ENCODE measurements at places on chromosomes 6 and 20.

DNA sequence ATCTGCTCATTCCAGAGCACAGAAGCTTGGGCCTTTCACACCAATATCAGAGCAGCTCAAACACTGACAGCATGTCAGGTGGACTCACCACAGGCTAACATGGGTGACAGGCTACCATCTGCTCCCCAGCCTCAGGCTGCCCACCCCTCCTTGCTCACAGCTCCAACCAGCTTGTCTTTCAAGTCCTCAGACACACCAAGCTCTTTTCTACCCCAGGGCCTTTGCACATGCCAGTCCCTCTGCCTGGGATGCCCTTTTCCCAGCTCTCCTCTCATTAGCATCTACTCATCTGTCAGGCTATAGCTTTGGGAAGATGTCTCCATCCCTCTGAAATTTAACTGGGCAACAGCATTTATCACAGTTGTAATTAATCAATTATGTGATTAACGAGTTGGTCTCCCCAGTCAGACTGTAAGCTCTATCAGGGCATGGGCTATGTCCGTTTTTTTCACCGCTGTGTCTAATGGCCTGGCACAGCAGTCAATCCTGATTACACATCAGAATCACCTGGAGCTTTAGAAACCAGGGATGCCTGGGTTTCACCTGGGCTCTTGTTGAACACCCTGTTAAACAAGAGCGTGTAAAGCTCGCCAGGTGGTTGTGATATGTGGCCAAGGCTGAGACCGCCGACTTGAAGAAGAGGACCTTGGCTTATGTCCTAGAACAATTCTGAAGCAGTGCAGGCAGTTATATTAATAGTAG is 88.9 kb upstream of the MRPS10 start:
- DNase-seq, result no peak

DNA sequence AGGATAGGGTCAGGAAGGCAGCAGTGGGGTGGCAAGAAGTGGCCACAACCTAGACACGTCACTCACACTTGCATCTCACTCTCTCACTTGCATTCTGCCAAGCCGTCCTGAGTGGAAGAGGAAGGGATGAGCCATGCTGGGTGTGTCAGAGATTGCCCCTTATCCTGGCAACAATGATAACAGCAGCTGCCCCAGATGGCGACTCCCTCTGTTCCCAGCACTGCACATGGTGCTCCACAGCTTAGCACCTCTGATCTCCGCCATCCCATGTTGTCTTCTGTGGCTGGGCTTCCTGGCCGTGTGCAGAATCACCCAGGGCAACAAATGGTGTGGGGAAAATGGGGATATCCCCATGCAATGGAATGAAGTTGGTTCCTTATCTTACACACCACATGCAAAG is 11.1 kb downstream of the KCNB1 start:
- no peak for DNase-seq

GRCh38 chr20:1075616-1076015 is 42.8 kb upstream of the PSMF1 start:
- DNase-seq, result no peak

- no peak for DNase-seq
These were observed 17.8 kb downstream of the BNIP5 start for GRCh38 chr6:36318690-36319435.

- no peak for DNase-seq
These were observed 15.0 kb downstream of the GABBR1 start for GRCh38 chr6:29617782-29618554.

DNA sequence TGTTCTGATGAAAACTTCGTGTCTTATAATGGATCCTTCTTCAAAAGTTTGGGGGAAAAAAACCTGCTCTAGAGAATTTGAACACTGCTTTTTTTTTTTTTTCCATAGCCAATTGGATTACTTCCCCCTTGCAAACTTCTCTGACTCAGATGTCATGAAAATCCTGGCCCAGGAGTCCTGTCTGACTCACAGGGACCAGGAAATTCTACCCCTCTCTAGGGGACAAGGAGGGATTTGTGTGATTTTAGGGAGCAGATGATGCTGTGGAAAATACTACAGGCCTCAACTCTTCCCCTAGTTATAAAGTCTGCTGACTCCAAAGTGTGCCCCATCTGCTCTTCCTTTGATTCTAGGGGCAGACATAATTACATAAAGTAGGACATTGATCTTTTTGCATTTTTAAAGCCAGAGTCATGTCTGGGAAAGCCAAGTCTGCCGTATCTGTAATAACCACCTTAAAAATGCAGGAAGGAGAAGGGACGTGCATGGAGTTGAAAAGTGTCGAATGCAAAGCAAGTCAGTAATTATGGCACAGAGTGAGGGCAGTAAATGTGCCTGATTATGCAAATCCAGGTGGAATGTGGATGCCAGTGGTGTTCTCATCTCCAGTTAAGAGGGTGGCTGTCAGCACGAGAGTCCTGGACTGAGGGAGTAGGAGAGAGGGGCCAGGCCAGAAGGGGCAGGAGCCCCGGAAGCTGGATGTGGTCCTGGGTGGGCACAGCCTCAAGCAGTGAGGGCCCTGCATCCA is 144.3 kb upstream of the SULF2 start:
- DNase-seq, result no peak

- DNase-seq, result no peak
These were observed 17.1 kb upstream of the HELZ2 start for GRCh38 chr20:63591147-63591533.

DNA sequence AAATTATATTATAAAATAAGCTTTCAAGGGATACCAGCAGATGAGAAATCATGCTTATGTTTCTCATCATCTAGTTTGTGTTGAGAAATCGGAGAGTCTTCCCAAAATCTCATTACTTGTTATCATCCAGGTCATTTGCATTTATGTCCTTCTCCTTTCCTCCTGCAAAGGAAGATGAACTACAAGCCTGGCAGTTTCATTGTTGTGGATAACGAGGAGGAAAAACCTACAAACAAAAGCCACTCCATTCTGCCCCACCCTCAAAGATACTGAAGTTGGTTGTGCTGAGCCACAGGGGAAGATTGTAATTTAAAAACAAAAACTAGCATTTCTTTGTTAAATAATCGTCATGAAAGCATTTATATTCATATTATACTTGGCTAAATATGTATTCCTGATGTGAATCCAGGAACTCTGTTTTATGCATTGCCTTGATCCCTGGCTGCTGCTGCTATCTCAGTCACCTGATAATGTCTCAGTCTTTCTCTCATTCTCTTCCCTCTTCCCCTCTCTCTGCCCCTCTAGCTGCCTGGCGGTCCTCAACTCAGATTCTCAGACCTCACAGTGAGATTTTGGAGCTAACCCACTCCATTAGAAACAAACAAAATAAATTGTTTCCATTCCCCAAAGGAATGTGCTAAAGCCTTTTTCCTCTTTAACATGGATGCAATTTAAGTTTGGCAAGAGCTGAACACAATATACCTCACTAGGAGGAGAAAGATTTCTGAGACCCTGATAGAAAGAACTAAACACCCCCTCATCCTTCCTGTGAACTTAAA is 185.3 kb downstream of the ADAT2 start:
- no peak for DNase-seq

- DNase-seq, result no peak
These were observed 16.7 kb upstream of the CDK5RAP1 start for GRCh38 chr20:33418033-33418432.

GRCh38 chr6:4743926-4744325 is 32.3 kb upstream of the CDYL start:
- DNase-seq, result no peak

DNA sequence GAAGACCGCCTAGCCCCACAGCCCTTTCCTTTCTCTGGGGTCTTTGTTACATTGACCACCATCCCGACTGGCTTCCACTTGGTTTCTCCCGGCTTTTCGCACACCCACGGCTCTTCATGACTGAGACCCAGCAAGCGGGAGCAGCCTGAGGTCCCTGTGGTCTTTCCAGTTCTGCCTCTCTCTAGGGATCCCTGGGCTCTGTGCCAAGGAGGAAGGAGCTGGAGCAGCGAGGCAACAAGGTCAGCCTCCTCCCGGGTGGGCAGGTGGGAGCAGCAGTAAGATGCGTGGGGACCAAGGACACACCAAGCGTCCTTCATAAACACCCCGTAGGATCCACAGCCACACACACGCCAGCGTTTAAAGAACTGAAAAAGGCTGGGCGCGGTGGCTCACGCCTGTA is 29.6 kb upstream of the MRGBP start:
- no peak for DNase-seq

- DNase-seq, result no peak
These were observed 37.6 kb upstream of the MPC1 start for GRCh38 chr6:166420351-166420750.

DNA sequence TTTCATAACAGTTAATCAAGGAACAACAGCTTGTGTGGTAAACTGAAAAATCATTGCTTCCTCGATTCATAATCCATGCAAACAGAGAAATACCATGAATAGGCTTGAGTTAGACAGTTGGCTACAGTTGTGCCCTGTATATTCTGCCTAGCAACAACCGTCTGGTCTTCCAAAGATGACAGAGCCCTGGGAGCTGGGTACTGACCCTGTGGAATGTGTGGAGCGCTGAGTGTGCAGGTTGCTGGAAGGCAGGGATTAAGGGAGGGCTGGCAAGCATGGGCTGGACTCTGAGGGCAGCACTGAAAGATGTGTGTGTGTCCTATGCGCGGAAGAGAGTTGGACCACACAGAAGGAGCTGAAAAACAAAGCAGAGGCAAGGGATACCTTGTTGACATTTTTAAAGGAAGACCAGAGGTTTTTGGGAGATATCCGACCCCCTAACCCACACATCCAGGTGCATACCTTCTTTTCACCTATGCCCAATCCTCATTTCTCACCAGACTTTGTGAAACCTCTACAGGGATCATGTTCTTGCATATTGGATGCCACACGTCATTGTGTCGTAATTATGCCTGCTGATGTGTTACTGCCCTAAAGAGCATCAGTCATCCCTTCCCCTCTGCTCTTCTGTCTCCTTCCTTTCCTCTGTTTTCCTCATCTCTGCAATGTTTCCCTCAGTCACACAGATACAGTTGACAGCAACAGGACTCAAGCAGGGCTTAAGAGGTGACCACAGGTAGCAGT is 58.2 kb upstream of the VGLL2 start:
- no peak for DNase-seq

DNA sequence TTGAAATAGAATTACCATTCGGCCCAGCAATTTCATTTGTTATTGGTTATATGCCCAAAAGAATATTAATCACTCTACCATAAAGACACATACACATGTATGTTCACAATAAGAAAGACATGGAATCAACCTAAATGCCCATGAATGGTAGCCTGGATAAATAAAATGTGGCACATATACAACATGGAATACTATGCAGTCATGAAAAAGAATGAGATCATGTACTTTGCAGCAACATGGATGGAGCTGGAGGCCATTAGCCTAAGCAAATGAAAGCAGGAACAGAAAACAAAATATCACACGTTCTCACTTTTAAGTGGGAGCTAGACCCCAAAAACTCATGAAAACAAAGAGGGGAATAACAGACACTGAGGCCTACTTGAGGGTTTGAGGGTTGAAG is 52.6 kb upstream of the RNGTT start:
- no peak for DNase-seq

DNA sequence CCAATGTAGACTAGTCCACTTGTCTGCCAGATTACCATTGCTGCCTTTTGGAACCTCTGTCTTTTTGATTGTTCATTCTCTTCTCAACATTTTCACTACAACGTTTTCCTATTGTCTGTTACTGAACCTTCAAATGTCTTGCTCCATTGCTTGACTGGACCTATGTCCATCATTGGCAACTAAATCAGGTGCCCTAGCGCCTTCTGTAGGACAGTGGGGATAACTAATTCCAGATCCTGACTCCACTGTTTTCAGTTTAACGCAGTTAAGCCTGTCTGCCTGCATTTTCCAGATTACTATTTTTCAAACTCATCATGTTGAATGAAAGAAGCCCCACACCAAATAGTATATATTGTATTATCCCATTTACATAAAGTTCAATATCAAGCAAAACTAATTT is 433.6 kb downstream of the RNF144B start:
- DNase-seq, result no peak

DNA sequence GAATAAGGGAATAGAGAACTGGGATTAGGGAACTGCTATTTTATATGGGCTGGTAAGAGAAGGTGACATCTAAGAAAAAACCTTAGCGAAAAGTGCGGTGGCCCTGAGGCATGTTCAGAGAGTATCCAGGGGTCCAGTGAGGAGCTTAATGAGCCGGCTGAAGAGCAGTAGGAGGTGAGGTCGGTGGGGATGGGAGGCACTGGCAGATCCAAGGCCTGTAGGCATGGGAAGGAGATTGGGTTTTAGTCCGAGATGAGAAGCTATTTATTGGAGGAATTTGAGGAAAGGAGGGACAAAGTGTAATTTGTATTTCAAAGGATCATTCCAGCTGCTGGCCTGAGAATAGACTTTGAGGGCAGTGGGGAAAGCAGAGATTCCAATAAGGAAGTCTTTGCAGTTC is 123.8 kb downstream of the QKI start:
- DNase-seq, result no peak

DNA sequence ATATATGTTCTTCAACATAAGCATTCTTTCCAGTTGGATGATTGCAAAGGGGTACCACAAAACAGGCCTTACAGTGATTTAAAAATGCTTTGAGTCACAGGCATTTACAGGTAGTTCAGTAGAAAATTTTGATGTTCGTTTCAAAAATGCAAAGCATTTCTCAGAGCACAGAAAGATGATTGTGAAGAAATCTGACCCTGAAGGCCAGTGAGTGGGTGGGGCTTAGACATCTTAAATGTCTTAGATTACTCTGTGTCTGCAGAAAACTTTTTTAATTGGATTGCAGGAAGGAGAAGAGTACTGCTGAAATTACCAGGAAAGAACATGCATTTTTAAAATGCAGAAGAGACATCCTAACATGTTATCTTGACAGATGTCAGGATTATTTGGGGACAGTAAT is 268.3 kb downstream of the CDKAL1 start:
- DNase-seq, result no peak

DNA sequence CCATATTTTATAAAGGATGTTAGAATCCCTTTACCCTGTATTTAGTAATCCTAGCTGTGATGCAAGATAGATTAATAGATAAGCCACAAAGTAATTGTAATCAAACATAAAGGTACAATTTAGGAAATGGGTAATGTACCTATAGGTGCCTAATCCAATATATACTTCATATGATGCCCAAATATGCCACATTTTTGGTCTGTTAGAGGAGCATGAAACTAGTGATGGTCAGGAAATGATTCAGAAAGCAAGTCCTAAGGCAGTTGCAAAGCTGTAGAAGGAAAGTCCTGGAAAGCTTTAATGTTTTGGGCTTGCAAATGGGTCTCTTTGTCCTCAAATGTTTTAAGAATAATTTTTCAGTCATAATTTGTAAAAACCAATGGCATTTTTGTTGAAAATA is 76.6 kb upstream of the PTPRK start:
- DNase-seq, result no peak
